T follicular helper cell (primary cell): ENCODE measurements at places on chromosomes 2 and 18.

DNA sequence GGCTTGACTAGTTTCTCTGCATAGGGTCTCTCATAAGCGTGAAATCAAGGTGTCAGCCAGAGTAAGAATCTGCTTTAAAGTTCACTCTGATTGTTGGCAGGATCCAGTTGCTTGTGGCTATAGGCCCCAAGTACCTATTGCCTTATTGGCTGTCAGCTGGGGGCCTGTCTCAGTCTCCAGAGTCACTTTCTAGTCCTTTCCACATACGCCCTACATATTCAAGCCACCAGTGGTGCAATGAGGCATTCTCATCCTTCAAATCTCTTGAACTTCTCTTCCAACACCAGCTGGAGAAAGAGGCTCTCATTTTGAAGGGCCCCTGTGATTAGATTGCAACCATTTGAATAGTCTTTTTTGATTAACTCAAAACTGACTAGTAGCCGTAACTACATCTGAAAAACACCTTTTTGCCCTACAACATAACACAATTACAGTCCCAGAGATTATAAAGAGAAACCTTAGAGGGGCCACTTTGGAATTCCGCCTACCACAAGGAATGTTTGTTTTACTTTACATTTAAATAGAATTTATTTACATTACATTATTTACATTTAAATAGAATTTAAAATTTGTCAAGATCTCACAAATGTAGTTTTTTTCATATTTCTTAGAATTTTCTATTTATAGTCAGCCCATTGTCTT is 520.1 kb downstream of the DSC3 start:
- DNase-seq = no peak

DNA sequence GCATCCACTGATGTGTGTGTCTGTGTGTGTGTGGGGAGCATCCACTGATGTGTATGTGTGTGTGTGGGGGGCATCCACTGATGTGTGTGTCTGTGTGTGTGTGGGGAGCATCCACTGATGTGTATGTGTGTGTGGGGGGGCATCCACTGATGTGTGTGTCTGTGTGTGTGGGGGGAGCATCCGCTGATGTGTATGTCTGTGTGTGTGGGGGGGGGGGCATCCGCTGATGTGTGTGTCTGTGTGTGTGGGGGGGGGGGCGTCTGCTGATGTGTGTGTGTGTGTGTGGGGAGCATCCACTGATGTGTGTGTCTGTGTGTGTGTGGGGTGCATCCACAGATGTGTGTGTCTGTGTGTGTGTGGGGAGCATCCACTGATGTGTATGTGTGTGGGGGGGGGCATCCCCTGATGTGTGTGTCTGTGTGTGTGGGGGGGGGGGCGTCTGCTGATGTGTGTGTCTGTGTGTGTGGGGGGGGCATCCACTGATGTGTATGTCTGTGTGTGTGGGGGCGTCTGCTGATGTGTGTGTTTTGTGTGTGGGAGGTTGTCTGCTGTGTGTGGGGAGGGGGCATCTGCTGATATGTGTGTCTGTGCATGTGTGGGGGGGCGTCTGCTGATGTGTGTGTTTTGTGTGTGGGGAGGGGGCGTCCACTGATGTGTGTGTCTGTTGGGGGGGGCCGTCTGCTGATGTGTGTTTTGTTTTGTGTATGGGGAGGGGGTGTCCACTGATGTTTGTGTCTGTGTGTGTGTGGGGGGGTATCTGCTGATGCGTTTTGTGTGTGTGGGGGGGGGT is 125.9 kb downstream of the NFATC1 start:
- DNase-seq = no peak

DNA sequence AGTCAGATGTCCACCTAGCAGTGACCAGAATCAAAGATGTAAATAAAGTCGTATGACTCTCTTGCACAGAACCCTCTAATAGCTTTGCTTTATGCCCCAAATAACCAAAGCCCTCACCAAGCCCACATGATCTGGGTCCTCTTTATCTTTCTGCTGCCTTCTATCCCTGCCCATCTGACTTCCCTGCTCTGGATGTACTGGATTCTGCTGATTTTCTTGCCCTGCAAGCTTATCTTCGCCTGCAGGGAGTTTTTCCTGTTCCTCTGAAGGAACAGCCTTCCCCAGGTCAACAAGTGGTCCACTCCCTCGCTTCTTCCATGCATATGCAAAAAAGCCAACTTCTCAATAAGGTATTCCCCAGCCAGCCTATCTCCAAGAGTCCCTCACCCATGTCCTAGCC is 18.7 kb downstream of the IL36B start:
- no peak for DNase-seq

DNA sequence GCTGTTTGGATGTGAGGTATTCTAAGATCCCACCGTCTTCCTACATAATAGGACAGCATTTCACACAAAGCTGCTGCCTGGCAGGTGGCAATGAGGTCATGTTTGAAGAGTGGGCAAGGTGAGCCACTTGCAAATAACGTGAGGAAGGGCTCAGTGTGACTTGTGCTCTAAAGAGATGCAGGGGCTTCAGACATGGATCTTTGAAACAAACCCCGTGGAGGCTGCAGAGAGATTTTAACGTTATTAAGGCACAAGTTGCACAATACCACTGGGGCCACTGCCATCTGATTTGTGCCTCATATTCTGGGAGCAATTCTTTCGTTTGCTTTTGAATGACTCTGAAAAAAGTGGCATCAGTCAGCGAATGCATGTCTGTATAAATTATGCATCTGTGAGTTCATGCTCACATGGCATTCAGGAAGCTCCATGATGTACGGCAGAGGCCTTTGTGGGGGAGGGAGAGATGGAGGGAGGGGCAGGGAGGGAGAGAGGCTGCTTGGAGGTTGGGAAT is 362.0 kb downstream of the SOX11 start:
- no peak for DNase-seq

- DNase-seq = peak; percentile 46
These were observed 524 bp upstream of the SERTAD2 start for GRCh38 chr2:64654063-64654811.

DNA sequence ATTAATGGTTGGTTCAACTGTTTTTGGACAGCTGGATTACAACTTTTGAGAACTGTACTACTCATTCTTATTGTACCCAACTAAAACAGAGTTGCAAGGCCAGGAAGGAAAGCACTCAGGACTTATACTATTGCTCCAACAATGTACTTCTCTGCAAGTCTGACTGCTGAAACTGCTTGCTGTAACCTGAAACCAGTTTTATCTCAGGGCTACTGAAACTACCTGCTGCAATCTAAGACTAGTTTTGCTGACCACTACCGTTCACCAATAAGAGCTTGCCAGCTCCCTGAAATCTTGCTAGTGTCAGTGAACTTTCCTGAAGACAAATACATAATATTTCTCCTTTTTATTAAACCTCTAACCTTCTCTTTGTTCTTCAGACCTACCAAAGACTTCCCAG is 157.3 kb downstream of the CDCA7 start:
- DNase-seq = no peak

- peak; percentile 42 for DNase-seq
These were observed 21.1 kb downstream of the INPP5D start for GRCh38 chr2:233081232-233081730.

- no peak for DNase-seq
These were observed 115.4 kb downstream of the DDX1 start for GRCh38 chr2:15706986-15707632.

GRCh38 chr2:77325395-77325794 is 196.8 kb downstream of the LRRTM4 start:
- DNase-seq = no peak

- DNase-seq = no peak
These were observed 40.9 kb downstream of the SCTR start for GRCh38 chr2:119483395-119483753.

GRCh38 chr2:36355890-36356297 is 316 bp downstream of the CRIM1 start:
- no peak for DNase-seq

DNA sequence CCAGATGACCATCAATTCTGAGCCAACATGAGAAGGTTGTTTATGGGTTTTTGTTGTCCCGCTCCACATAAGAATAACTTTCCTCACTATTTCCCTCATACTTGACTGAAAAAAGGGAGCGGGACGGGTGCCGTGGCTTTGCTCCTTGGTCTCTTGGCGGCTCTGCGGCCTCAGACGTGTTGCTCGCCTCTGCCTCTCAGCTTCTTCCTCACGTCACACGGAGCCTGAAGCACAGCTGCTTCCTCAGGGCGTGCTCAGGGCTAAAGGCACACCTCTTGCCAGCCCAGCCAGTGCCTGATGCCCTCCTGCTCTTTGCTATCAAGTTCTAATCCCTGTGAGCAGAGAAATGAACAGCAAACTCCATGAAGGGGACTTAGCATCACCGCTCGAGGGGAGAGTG is 17.9 kb upstream of the ID2 start:
- DNase-seq = no peak

DNA sequence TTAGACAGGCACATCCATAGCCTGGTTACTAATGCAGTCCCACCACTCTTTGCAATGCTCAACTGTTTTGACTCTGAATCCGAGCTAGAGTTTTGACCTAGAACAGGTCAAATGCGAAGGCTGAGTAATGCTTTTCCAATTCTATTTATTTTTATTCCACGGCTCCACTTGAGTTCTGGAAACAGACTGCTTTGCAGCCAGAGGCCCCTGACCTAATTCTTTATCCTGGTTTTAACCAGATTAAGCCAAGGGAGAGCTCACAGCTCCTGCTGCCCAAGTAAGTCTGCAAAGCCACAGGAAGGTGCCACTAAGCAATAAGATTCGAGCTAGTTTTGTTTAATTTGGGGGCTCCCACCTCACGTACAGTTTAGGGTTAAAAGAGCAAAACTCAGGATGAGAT is 51.4 kb downstream of the MREG start:
- DNase-seq = no peak

GRCh38 chr2:229202646-229203045 is 68.4 kb downstream of the PID1 start:
- DNase-seq = no peak

GRCh38 chr18:78610179-78610578 is 369.4 kb upstream of the SALL3 start:
- no peak for DNase-seq

GRCh38 chr2:113769555-113769954 is 13.1 kb upstream of the SLC35F5 start:
- no peak for DNase-seq

DNA sequence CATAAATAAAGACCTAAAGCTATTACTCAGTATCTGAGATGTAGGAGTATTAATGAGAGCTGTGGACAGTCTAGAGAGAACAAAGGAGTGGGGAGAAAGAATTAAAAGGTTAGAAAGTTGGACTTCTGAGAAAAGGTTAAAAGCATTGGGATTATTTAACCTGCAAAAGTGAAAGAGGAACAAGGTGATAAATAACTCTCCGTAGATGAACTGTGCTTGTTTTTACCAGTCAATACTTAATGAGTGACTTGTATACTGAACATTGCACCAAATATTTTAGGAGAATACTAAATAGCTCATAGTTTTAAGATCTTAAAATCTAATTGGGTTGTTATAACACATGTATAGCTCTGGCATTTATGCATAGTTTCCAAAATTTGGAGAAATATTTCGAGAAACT is 137.5 kb downstream of the GPD2 start:
- no peak for DNase-seq

- DNase-seq = no peak
These were observed 158.0 kb downstream of the CSRNP3 start for GRCh38 chr2:165627470-165627869.

GRCh38 chr2:237051861-237052260 is 33.8 kb upstream of the COPS8 start:
- no peak for DNase-seq

GRCh38 chr2:4053769-4054493 is 350.6 kb downstream of the DCDC2C start:
- no peak for DNase-seq

- no peak for DNase-seq
These were observed 966.3 kb upstream of the POU3F3 start for GRCh38 chr2:103887625-103888024.

GRCh38 chr2:241087420-241088268 is 14.4 kb downstream of the MTERF4 start:
- no peak for DNase-seq

- no peak for DNase-seq
These were observed 31.9 kb upstream of the NRP2 start for GRCh38 chr2:205650450-205650849.

DNA sequence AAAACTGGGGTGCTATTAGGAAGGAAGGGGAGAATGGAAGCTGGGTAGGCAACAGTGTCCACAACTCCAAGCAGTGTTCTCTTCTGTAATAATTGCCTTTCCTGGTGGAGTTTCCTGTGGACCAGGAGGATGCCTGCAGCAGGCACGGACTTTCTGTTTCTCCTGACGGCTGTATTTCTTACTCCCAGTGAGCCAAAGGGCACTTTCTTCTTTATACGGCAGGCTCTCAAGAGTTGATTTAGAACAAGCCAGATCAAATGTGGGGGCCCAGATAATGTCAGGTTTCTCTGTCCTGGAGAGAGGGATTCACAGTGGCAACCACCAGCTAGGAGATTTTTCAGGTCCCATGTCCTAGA is 13.0 kb upstream of the PROC start:
- no peak for DNase-seq

- no peak for DNase-seq
These were observed 232.7 kb upstream of the MAP2 start for GRCh38 chr2:209191139-209191538.

DNA sequence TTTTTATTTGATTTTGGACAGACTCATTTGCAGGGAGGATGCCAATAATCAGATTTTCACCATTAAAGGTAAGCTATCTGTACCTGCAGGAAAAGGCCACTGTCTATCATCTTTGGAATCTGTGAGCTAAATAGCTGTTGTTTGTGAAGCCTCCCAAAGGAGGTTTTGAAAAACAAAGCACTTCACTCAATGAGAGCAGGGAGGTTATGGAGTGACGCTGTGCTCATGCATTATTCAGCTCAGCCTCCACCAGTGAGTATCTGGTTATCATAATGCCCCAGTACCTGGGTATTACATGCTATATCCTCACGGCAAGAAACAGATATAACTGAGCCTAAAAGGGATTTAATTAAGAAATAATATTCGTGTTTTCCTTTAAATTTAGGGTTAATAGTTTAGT is 189.6 kb upstream of the PIK3C3 start:
- DNase-seq = no peak

GRCh38 chr2:85748985-85749875 is 4.6 kb upstream of the ATOH8 start:
- no peak for DNase-seq

GRCh38 chr2:216855605-216856004 is 4.3 kb downstream of the TNP1 start:
- no peak for DNase-seq

GRCh38 chr2:216991563-216991962 is 131.7 kb upstream of the TNP1 start:
- no peak for DNase-seq

- no peak for DNase-seq
These were observed 41.0 kb upstream of the ACSL3 start for GRCh38 chr2:222819722-222820333.

DNA sequence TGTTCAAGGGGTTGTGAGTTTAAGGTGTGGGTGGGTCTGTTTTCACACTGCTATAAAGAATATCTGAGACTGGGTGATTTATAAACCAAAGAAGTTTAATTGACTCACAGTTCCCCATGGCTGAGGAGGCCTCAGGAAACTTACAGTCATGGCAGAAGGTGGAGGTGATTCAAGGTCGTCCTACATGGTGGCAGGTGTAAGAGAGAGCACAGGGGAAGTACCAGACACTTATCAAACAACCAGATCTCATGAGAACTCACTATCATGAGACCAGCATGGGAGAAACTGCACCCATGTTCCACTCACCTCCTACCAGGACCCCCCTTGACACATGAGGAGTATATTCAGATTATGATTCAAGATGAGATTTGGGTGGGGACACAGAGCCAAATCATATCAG is 38.0 kb downstream of the RHBDD1 start:
- DNase-seq = no peak

GRCh38 chr2:191938779-191939178 is 91.9 kb upstream of the CAVIN2 start:
- no peak for DNase-seq

- no peak for DNase-seq
These were observed 166.5 kb downstream of the MAIP1 start for GRCh38 chr2:200121931-200122330.
